Stimulated activated CD8-positive, alpha-beta memory T cell treated with anti-CD3 and anti-CD28 coated beads, Interleukin-4, amount 100 ng/mL, for 4 hours (primary cell): ENCODE measurements at places on chromosomes 4 and X.

DNA sequence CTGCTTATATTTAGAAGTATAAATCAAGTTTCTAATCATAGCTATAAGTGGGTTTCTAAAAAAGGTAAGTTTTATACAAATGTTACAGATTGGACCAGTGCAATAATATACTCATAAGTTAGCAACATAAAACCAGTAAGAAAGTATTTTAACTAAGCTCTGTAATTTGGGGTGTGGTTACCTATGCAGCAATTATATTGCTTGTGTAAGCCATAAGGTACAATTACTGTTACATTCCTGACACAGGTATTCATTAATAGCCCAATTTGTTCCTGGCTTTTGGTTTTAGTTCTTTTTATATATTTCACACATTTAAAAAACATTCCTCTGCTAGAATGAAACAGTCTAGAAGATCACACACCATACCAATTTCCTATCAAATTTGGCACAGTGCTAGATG lies 115.1 kb downstream of the FRYL start:
- DNase-seq, result no peak

GRCh38 chrX:54288968-54289367 lies 68.9 kb downstream of the WNK3 start:
- DNase-seq, result no peak

GRCh38 chr4:121339307-121339706 lies 41.5 kb downstream of the QRFPR start:
- no peak for DNase-seq

- no peak for DNase-seq
Measured at GRCh38 chr4:10158333-10158942, 41.8 kb upstream of the WDR1 start.

- DNase-seq, result no peak
Measured at GRCh38 chr4:131551306-131551705, 1597.8 kb upstream of the PCDH10 start.

DNA sequence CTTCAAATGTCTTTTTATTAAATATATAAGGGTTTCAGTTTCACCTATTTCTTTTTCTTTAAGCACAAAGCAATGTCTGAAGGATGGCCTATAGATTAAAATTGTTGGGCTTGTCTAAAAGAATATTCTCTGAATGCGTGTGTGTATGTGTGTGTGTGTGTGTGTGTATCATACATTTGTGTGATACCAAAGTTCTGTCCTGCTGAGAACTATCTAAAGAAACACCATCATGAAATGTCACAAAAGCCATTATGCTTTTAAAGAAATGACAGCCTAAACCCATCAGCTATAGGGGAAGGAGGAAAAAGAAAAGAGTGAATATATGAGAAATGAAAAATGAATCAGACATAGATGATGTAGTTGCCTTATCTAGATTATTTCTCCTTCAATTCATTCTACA lies 1501.5 kb upstream of the TENM3 start:
- no peak for DNase-seq

- no peak for DNase-seq
Measured at GRCh38 chr4:41787931-41788330, 39.4 kb upstream of the PHOX2B start.

- DNase-seq, result no peak
Measured at GRCh38 chr4:5710065-5710960, 688 bp upstream of the EVC start.

- no peak for DNase-seq
Measured at GRCh38 chr4:163042306-163042705, 124.4 kb downstream of the NAF1 start.

DNA sequence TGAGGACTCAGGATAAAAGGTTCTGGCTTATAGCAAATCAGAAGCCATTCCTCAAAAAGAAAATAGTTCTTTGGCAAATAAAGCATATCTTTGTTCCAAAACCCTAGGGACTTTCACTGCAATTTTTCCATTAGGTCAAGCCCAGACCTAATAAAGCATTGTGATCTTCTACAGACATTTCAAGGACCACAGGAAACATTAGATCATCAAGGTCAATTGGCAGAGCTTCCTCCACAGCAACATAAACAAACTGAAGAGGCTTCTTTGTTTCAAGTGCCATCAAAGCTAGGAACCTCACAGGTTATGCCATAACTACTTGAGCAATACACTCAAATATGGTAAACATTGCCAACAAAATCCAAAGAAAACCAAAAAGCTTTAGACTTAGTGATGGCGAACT lies 144.9 kb downstream of the ANXA5 start:
- DNase-seq, result no peak

DNA sequence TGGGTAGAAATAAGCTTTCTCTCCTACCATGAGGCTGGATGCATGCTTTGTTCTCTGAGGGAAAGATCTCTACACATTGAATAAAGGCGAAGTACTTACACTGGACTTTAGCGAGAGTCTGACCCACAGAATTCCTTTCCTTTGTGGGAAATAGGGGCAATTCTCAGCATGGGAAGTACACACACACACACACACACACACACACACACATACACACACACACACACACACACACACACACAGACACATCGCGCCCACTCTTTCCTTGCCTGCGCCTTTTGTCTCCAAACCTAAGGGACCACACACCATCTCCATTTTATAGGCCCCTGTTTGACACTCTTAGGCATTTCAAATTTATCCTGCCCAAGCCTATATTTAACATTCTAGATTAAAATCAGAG lies 83.8 kb downstream of the LUZP4 start:
- no peak for DNase-seq
